Glomerular endothelial cell (primary cell): ENCODE measurements at places on chromosomes 16 and 17. TPM values are rescaled to one million over a fixed set of nuclear protein-coding genes. Genes with fewer than 3 reads are reported as not detected.

- no peak for DNase-seq
Measured at GRCh38 chr16:12971241-12971640, 69.8 kb downstream of the SHISA9 start.

GRCh38 chr17:41865596-41865893 is 322 bp upstream of the KLHL11 start:
- DNase-seq = no peak

GRCh38 chr17:74758848-74759168 is 10.4 kb downstream of the NHERF1 start:
- no peak for DNase-seq

DNA sequence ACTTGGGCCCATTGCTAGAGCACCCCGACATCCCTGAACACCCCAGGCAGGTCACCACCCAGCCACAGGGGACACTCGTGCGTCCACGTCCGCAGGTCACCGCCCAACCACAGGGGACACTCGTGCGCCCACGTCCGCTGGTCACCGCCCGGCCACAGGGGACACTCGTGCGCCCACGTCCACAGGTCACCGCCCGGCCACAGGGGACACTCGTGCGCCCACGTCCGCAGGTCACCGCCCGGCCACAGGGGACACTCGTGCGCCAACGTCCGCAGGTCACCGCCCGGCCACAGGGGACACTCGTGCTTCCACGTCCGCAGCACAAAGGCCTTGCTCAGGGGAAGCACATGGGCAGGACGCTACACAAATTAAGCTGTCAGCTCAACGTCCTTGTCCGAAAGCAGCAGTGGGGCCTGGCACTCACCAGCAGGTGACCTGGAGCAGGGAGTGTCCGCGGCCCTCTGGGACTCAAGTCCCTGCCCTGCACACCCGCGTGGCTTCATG is 17.7 kb downstream of the GALNS start:
- no peak for DNase-seq

- no peak for DNase-seq
Measured at GRCh38 chr17:78739331-78739931, 42.6 kb downstream of the CYTH1 start.

NUTF2 gene
- 253 and 269 TPM in 2 replicates for total RNA-seq

BFAR gene
- 84.2 and 129 TPM in 2 replicates for total RNA-seq
